ENCODE measurements at places on chromosomes 1 and 21.
A peak's percentile ranks its signal among the peaks of the same experiment; 100 is the strongest.

- no peak for DNase-seq
These were observed 369.1 kb downstream of the SIPA1L2 start for GRCh38 chr1:232260861-232261260.

DNA sequence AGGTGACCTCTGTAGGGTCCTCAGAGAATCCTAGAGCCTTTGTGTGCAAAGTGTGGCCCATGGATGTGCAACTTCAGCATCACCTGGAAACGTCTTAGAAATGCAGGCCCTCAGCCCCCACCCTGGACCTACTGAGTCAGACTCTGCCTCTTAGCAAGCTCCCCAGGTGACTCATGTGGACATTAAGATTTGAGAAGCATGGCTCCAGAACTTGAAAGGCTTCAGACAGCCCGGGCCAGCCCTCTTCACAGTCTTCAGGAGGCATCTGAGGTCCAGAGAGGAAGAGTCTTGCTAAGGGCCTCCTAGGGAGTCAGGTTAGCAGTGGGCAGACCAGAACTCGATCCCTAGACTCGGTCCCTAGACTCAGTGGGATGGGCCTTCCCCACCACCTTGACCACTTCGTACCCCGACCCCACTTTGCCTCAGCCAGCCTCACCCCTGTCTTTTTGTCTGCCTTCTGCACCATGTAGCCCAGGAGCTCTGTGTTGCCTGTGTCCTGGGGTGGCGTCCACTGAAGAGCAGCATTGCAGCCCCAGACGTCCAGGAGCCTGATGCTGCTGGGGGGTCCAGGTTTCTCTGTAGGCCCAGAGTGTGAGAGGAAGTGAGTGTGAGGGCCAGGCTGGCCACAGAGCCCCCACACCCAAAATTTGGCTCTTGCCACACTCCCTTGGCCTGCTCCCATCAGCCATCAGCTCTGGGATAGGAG, 4.8 kb downstream of the MYBPH start:
- no peak for DNase-seq

- no peak for DNase-seq
These were observed 265.0 kb downstream of the SDCCAG8 start for GRCh38 chr1:243520831-243521230.

GRCh38 chr1:171983584-171983983, 142.3 kb downstream of the DNM3 start:
- DNase-seq = peak; percentile 39

- no peak for DNase-seq
These were observed 1.9 kb upstream of the HSPB7 start for GRCh38 chr1:16019644-16020277.

DNA sequence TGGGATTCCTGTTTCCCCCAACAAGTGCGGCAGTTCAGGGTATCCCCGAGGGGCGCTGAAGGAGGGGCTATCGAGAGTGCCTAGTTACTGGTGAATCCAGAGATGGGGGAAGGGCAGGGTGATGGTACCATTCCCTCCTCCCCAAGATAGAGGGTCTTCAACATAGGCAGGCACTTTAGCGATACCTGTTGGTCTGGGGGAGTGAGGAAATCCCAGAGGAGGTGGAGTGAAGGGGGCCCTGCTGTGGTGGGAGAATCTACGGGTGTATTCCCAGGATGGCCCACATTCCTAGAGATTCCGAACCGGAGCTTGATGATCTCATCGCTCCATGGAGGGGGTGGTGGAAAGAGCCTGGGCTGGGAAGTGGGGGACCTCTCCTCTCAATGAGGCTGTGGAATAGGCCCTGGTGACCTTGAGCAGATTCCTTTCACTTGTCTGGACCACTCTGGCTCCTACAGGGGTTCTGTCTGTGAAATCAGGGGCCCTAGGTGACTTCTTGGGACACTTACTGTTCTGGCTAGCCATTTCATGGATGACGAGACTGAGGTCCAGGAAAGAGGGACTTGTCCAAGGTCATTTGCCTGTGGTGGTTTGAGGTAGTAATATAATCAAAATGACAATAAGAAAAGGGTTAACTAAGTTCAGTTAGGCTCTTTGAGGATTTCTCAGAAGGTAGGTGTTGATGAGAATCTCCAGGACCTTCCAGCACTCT, 52.7 kb upstream of the SYNC start:
- DNase-seq = no peak

DNA sequence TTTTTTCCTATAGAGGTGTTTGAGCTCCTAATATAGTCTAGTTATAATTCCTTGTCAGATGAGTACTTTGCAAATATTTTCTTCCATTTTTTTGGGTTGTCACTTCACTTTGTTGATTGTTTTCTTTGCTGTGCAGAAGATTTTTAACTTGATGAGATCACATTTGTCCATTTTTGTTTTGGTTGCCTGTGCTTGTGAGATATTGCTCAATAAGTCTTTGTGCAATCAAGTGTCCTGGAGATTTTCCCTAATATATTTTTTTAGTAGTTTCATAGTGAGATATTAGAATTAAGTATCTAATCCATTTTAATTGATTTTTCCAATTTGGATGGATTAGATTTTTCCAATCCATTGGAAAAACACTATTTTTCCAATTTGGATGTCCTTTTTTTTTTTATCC, 1395.5 kb downstream of the PLA2G4A start:
- no peak for DNase-seq

- no peak for DNase-seq
These were observed 14.7 kb downstream of the INTS3 start for GRCh38 chr1:153742411-153743142.

DNA sequence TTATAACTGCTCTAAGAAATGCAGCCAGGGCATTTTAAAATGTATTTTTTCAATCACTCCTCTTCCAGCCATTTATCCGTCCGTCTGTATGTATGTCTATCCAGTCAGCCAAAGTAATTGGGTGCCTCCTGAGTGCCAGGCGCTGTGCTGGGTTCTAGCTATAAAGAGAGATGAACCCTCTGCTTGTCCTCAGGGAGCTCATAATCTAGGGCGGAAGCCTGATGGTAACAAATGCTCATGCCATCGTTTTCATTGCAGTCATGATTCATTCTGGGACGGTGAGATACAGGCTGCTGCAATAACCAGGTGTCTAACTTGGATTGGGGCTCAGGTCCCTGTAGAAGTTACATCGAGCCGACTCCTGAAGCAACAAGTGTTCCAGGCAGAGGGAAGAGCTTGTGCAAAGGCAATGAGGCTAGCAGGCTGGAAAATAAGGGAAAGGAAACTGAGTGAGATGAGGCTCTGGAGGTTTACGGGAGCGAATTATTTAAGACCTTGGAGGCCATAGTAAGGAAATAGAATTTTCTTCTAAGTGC, 11.6 kb downstream of the IFI6 start:
- DNase-seq = no peak

GRCh38 chr1:233614743-233615521, 1.0 kb downstream of the KCNK1 start:
- DNase-seq = no peak

DNA sequence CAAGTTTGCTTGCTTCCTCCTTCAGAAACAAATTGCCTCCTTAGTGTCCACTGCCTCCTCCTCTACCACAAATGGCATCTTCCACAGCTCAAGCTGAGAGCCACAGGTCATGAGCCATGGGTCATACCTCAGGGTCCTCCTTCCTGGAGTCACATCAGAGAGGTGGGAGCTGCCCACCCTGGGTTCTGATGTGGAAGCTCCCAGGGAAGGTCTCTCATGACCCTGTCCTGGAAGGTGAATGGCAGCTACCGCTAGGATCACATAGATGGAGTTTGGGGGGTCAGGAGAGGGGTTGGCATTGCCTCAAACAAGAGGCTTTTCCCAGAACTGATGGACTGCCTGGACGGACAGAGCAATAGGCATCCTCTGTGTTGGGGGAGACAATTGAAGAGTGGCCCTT, 321.4 kb downstream of the MATN1 start:
- DNase-seq = no peak

- no peak for DNase-seq
These were observed 10.9 kb upstream of the RWDD3 start for GRCh38 chr1:95223110-95223509.

DNA sequence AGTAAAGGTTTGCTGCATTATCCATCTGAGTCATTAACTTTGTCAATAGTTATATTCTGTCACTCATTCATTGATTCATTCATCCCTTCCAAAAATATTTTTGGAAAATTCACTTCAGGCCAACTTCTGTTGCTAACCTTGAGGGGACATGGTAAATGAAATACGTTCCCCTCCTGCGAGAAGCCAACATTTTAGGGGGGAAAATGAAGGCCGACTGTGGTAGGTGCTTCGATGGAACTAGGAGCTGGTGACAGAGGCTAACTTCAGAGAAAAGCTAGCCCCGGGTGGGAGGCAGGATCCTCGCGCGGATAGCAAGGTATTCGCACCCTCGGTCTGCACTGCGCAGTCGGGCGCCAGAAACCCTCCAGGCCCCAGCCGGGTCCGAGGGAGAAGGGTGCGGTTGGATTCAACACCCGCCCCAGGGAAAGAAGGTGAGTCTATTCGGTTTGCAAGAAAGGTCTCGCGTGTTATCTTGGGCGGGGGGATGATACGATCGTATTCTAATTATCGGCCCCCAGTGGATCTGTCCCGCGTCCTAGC, 646 bp upstream of the RRP15 start:
- no peak for DNase-seq

DNA sequence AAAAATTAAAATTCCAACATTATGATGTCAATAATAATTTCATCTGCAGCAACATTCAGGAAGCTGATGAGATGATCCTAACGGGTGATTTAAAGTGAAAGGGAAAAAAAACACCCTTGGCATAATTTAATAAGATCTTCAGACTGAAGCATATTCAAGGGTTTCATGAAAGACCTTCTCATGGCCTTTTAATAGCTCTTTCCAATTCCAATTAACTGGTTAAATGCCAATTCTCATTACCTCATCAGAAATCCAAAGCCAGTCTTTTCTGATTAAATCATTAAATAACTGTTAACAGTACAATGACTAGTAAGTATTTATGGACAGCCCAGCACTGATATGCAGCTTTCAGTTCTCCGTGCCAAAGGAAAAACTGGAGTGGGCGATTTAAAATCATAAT, 407.5 kb downstream of the SMYD3 start:
- no peak for DNase-seq

- no peak for DNase-seq
These were observed 24.9 kb upstream of the LRIG2 start for GRCh38 chr1:113048064-113048463.

GRCh38 chr1:208988811-208989222, 594.7 kb upstream of the CAMK1G start:
- DNase-seq = no peak

DNA sequence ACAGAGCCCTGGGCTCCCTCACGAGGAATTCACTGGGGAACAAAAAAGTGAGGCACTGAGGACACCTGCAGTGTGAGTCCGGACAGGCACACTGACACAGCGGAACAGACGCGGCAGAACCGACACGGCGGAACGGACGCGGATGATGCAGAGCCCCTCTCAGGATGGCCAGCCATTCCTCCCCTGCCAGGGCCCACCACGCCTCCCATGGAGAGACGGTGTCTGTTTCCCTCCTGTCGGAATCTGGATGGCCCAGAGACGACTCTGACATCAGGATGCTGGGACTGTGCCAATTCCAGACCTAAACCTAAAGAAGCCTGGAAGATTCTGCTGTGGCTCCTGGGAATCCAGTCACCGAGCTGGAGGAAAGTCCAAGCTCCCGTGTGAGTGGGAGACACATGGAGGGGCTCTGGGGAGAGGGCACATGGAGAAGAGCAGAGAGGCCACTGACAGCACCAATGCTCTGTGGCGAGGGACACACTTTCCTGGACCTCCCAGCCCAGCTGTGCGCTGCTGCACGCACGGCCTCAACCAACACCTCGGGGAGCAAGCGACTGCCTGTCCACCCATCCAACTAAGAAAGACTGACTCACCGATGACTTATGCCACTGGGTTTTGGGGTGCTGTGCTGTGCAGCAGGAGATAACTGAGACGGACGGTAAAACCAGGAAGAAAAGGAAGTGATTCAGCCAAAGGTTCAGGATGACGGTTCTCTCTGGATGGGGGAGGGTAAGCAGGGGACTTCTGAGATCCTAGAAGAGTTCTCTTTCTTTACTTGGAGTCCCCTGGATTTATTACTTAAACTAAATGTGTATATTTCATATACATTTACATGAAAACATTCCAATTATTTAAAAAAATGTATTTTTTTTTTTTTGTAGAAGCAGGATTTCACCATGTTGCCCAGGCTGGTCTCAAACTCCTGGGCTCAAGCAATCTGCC, 23.3 kb downstream of the ZBTB17 start:
- DNase-seq = no peak
